HFFc6 (cell line): ENCODE measurements at places on chromosomes 12 and 14.

DNA sequence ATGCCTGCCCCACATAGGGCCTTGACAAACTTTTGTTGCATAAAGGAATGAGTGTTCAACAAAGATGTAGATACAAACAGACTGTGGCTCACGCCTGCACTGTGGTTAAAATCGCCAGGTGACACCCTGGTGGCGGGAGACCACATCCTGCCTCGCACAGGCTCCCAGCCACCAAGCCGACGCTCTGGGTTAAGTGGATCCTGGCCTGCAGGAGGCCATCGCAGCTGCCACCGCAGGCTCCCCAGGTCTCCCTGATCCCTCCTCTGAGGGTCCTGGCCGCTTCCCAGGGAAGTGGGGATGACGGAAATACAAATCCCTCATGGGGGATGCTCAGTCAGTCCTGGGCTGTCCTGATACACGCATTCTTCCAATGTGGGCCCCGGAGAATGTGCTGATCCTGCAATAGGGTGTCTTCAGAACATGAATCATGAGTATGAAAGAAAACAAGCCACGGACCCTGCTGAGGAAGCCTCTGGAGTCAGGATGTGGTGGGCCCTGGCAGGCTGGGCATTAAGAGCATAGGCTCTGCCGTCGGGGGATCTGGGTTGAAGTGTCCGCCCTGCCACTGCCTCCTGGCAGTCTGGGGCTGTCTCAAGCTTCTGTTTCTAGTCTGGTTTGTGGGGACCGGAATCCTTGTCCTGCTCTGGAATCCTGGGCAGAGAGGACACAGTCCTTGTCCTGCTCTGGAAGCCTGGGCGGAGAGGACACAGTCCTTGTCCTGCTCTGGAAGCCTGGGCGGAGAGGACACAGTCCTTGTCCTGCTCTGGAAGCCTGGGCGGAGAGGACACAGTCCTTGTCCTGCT lies 53.5 kb upstream of the BEGAIN start:
- no peak for DNase-seq

DNA sequence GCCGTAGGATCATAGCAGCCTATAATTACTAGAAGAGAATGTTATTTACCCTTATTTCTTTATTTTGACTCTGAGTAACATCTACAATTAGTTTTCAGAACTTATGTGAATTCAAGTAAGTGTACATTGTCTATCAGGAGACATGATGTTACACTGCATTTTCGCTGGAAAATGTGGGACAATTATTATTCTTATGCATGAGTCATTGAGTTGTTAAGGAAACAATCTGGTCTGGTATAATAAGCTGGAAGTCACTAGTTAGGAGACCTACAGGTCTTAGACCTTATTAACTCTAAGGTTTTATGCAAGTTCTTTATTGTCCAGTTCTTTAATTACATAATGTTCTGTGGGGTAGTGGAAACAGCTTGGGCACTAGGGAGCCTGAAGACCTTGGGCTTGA lies 5.8 kb downstream of the KTN1 start:
- peak; percentile 41 for DNase-seq

- no peak for DNase-seq
Measured at GRCh38 chr12:114878781-114879180, 194.8 kb upstream of the TBX3 start.

DNA sequence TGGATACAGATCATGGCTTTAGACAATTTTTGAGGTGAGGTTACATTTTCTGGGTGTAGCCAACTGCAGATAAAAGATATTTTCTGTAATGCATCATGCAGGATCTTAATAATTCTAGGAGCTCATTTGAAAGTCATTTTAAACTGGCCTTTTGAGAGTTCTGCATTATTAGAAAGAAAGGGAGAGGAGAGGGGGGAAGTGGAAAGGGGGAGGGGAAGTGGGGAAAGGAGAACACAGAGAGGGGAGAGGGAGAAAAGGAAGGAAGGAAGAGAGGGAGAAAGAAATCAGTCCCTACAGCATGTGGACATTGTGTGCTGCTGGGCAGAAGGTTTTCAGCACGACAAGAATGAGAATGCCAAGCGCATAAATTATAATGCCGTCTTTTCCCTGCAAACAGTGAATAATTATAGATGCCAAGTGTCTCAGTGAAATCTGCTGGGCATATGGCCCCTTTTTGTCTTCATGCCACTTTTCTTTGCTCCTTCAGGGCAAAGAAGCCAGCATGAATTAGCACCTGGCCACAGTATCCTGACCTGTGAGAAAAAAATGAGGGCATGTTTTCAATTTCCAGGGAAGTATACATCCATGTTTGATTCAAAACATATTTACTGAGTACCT lies 22.7 kb upstream of the PPP2R5C start:
- no peak for DNase-seq

- peak; percentile 85 for DNase-seq
Measured at GRCh38 chr12:110224379-110225304, 56.4 kb upstream of the ATP2A2 start.

DNA sequence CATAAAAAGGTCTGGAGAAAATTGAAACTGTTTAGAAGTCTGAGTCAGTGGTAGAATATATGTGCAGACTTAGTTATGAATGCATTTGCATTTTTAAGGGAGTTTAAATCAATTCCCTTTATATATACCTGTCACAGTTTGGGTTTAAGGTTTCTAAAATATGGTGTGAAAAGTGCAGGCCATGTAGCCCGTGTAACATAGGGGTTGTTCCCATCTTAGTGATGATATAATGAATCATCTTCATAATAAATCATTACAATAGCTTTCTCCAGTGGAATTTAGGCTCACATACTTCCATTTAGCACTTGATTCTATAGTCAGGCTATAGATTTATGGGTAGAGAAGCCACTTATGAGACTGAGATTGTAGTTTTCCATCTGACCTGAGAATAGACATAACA lies 1162.4 kb downstream of the SLC16A7 start:
- no peak for DNase-seq

DNA sequence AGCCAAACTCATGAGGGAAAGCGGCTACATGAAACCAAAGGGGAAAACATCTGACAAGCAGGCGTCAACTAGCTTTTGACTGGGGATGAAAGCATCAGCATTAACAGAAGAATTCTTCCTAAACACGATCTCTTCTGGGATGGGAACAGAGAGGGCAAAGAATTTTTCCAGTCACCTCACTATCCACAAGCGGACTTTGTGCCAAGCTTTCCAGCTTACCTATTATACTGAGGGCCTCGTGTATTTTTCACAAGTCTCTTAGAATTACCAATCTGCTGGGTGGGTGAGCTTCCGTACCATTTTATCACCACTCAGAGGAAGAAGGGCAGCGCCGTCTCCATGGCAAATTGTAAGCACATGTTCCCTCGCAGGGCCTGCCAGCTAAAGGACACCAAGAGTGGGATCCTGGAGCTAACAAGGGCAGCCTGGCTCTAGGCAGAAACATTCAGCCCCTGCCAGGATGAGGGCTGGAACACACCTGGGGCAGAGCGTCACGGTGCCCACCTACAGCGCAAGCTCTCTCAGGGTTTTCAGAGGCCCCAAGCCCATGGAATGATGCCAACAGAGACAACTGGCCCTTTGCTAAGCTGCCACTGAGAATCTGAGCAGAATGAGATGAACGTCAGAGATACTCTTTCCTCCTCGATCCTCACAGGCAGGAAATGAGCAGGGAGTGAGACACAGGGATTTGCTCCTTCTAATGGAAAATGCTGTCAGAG lies 74.6 kb downstream of the CHGA start:
- DNase-seq, result no peak

GRCh38 chr14:25522116-25522515 lies 472.2 kb upstream of the STXBP6 start:
- DNase-seq, result no peak

GRCh38 chr12:96883571-96883970 lies 23.5 kb upstream of the NEDD1 start:
- peak; percentile 38 for DNase-seq

GRCh38 chr12:65818454-65819382 lies 5.6 kb upstream of the HMGA2 start:
- peak; percentile 77 for DNase-seq

DNA sequence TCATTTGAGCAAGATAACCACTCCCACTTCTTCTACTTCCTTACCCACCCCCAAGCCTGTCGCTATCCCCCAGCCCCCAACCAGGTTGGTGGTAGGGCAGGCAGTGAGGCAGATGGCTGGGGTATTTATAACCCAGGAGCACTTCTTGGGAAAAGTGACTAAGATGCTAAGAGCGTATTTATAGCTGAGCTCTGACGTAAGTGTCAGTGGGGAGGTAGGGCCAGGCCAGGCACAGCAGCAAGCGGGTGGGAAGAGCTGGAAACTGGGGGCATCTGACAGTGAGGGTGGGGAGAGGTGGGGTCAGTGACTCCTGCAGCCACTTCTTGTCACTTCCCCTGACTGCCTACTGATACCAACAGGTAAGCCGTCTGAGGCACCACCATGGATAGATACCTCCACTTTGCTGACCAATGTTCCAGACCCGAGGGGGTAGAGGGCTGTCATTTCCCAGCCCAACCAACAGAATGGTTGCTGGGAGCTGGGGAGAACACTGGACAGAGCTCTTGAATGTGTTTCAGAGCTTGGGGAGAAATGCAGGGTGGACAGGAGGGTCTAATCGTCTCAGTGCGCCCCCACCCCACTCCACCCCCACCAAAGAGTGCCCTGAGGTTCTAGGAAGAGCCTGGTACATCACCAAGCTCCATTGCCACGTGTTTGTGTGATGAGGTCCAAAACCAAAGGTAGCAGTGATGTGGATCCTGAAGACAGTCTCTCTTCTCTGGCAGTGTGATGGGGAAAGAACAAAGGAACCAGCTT lies 2.7 kb upstream of the INHBE start:
- peak; percentile 84 for DNase-seq

GRCh38 chr12:99439399-99439798 lies 208.2 kb upstream of the GARIN6 start:
- no peak for DNase-seq

DNA sequence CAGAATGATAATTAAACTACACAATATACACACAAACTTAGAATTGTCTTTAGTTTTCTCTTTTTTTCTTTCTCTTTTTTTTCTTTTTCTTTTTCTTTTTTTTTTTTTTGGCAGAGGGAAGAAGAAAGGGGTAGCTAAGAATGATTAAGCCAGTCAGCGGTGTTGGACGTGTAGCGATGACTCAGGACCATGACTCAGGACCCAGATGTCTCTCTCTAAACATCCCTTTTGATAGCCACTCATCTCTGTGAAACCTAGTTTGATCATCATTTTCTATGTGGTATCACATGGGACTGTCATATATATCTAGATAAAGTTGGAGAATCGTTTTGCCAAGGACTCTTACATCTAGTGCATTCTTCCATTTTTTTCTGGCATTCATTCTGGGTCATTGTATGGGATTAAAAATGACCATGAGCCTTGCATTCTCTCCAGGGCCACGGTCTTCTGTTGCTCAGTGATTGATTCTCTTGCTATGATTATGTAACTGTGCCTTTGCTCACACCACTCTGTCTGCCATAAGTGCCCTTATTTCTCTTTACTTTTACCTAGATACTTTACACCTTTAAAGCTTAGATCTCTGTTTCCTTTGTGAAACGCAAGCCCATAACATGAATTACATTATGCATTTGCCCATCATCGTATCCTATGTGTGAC lies 26.6 kb upstream of the NRXN3 start:
- DNase-seq, result no peak

DNA sequence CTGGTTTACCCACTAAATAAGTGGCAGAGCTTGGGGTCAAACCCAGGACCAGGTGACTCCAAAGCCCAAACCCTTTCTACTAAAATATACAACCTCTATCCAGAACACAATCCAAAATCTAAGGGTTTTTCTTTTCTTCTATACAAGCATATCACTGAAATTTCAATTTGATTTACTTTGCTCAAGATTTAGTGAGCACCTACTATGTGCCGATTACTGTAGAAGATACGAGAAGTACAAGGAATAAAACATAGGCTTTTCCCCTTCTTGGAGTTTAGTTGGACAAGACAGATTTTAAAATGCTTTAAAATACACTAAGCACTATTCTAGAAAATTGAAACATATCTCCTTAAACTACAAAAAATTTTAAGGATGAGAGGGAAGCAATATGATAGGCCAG lies 2.8 kb downstream of the L3HYPDH start:
- DNase-seq, result no peak

DNA sequence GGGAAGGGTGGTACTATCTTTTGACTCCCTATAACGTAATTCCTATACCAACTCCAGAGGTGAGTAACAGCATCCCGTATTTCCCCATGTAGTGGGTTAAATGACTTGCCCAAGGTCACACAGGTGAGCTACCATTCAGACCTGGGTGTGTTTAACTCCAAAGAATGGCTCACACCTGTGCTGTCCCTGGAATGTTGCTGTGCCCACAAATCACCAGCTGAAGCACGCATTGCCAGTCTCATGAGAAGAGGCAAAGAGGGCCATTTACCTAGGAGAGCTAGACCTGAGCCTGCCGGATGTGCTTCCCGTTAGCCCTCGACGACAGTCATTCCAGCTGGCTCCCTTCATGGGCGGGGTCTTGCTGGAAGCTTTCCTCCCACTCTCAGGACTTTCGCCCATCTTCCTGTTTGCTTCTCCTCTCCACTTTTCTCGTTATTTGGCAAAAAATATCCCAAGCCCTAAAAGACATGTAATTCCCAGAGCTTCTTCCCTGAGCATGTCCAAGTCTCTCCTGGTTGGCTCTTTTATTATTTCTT lies 106.6 kb upstream of the VASH1 start:
- no peak for DNase-seq

GRCh38 chr12:91074154-91074709 lies 16.4 kb upstream of the KERA start:
- no peak for DNase-seq

DNA sequence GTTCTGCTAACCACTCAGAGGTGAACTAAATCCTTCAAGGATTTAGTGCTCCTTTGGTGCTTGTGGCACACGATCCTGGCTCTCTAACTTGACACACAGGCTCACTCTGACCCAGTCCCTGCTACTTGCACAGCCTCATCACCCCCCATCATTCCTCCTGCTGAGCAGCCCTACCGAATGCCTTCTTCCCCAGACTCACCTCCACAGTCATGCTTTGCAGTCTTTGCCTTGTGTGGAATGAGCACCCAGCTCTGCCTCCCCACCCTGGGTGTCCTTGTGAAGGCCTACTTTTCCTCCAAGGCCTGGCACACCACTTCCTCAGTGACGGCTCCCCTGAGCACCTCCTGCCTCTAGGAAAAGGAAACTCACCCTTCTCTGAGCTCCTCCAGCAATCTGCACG lies 7.9 kb upstream of the TINF2 start:
- no peak for DNase-seq

DNA sequence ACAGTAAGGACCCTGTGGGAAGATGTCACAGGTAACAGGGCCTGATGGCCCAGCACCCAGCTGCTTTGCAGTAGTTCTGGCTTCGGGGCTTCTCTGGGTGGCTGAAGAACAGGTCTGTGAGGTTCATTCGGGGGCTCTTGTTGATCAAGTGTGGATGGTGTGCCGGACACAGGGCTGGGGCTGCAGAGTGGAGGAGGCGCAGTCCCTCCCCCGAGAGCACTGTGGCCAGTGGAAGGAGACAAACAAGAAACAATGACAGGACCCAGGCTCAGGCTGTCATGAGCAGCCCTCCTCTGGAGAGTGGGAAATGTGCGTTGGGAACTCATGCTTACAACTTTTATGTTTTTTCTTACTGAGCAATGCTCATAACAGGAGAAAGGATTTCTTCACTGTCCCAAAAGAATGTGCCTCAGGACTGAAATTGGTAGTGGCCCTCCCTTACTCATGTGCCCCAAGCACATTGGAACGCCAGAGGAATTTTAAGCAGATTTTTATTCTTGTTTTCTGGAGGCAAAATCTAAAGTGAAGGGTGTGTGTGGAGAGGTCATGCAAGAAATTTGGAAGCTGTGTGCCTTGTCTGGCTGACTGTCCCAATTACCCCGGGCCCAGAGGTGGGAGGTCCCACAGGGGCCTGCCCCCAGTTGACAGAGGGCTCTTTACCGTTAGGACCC lies 233.8 kb downstream of the CACNA1C start:
- DNase-seq, result peak; percentile 86
